ENCODE measurements at places on chromosomes 1 and 21.
A peak's percentile ranks its signal among the peaks of the same experiment; 100 is the strongest.

DNA sequence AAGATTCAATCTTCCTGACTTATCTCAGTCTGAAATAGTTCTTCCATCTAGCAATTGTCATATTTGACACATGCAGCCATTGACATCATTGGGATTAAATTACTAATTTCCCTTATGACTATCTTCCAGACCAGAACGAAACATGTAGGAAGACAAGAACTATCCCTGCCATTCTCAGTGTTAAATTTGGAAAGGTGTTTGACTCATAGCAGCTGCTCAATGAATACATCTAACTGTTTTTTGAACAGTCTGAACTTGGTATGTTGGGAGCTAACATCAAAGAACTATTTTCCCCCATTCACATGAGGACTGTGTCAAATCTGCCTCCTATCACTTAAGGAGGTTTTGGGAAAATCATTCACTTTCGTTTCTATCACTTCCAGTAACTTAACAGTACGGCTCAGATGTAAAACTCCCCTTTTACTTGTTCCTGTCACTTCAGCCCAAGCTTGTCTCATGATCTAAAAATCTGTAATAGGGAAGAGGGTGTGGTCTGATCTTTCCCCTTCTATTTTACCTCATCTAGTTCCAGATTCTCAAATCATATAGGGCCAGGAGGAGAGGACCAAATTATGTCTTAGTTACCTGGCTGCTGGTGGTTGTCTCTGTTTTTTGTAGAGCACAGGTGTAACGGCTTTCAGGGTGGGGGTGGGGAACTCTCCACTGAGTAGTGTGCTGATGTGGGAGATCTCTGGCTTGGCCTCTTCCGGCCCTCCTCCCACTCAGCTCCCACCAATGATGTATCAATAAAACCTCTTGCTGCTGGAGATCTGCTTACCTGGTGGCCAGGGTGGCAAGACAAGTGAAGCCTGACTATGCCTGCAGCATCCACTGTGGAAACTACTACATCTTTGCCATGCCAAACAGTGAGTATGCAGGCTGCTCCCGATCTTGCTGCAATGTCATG, 26.2 kb upstream of the SLAMF1 start:
- DNase-seq = no peak

DNA sequence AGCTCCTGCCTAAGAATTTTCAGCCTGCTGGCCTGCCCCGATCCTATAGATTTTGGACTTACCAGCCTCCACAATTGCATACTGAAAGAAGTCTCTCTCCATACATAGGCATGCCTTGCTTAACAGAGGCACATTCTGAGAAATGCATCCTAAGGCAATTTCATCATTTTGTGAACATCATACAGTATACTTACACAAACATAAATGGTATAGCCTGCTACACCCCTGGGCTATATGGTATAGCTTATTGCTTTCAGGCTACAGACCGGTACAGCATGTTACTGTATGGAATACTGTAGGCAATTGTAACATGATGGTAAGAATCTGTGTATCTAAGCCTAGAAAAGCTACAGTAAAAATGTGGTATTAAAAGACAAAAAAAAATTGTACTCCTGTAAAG, 174.7 kb downstream of the NRIP1 start:
- DNase-seq = no peak

DNA sequence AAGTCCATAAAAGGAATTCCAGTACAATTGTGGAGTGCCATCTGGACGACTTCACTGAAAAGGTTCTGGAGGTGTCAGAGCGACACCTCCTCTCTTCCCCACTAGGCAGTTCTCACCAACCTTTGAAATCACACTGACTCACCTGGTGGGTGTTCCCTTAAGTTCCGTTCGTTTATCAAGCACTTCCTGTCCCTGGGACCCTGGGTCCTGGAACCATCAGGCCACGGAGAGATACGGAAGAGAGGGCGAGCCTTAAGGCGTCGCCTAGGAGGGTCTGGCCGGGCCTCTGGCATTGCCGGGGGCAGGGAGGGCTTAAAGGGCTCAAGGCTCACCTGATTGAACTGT, 317 bp downstream of the SPAG17 start:
- no peak for DNase-seq

GRCh38 chr1:172742599-172743500, 83.9 kb downstream of the FASLG start:
- peak; percentile 38 for DNase-seq
